Activated naive CD4-positive, alpha-beta T cell (primary cell): ENCODE measurements at places on chromosomes 1 and 21.

- no peak for DNase-seq
Measured at GRCh38 chr21:36699546-36700294, 805 bp downstream of the SIM2 start.

DNA sequence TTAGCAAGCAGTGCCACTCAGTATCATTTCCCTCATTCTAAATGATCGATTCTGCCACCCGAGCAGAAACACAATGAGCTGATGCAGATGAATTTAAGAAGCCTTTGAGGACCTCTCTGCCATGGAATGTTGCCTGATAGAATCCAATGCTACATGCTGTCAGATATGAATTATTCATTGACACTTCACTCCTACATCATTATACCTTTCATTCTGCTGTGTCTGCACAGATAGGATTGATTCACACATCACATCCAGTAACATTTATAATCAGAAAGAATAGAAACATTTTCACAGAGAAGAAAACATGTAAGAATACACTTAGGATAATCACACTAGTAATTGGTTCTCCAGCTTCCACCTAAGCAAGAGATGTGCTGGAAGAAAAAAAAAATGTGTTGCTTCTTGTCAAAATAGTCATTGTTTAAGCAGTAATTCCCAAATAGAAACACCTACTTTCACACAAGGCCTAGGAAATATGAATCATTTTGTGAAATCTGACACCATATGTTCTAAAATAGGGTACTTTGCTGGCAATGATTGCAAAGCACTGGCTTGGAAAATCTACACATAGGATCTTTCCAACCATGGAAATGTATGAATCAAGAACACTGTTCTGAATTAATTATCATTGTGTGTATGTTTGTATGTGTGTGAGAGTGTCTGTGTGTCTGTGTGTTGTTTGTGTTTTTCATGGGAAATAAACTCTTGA is 110.1 kb downstream of the GRIK1 start:
- no peak for DNase-seq

DNA sequence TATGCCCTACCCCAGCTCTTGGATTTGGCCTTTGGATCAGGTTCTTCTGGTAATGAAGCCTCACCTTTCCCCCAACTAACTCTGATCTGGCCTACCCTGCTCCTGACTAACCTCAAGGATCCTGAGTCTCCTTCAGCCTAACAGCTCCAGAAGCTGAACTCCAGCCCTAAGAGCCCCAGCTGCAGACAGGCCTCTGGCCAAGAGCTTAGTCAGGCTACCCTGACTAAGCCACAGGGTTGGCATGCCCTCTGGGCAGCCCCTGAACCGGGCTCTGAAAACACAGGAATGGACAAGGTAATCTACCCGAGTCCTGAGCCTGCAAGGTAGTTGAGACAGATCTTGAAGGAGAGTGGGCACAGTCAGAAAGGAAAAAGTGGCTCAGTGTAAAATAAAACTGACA is 29.4 kb downstream of the COA7 start:
- no peak for DNase-seq

- no peak for DNase-seq
Measured at GRCh38 chr1:27626031-27626935, 8.7 kb downstream of the FGR start.

DNA sequence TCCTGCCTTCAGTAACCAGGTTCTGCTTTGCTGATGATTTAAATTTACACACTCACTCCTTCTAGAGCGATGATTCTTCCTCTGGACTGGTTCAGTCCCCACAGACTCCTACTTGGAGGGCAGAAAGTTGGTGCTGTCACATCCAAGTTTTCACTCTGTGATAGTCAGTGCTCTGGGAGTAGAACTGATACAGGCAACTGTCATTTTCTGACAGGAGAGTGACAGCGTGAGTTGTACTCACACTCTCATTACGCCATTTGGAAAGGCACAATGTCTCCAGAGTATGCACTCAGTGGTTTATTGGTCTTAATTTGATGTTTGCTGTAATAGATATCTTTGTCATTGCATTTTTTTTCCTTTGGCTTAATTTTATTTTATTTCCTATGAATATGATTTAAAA is 96.0 kb downstream of the GRIK1 start:
- DNase-seq: no peak

- no peak for DNase-seq
Measured at GRCh38 chr1:205488074-205488723, 16.3 kb upstream of the CDK18 start.

- no peak for DNase-seq
Measured at GRCh38 chr1:88237058-88237457, 447.0 kb upstream of the PKN2 start.

DNA sequence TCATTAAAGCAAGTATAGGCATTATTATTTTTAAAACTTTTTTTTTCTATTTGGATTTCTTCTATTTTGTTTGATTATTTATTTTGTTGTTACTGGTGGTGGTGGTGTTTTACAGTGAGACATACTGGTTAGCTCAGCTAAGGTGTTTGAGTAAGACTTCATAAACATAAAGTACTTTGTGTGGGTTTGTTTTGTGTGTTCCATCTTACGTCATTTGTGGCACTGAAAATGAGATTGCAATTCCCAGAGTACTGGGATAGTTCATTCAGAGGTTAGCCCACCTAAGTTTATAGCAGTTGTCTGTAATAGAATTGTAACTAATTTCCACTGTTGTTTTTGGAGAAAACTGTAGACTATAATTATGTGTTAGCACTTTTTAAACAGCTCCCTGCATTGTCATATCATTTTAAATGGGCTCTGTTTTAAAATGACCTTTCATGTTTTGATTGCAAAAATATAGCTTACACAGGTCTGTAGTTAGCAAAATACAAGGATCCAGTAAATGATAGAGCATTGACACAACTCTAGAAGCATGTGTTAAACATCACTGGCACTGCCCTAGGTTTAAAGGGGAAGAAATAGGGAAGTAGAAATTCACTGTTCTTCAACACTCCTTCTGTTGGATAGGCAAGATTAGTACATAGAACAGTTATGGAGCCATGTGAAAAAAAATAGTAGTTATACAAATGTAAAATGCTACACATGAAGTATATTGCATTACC is 171.7 kb downstream of the NFIA start:
- no peak for DNase-seq
